ENCODE measurements at places on chromosomes 6 and 20. TPM values are rescaled to one million over a fixed set of nuclear protein-coding genes. Genes with fewer than 3 reads are reported as not detected.

GPR63 gene
- 1.3 TPM for total RNA-seq

GRCh38 chr6:77686931-77687330 is 34.1 kb downstream of the MEI4 start:
- no peak for DNase-seq

MAS1 gene
- total RNA-seq: not detected

GRCh38 chr6:137775720-137776119 is 91.3 kb upstream of the TNFAIP3 start:
- DNase-seq: no peak

- peak; percentile 75 for DNase-seq
Observed at GRCh38 chr6:27145731-27146455, 101.6 kb upstream of the PRSS16 start.

- DNase-seq: no peak
Observed at GRCh38 chr6:71157345-71157744, 131.3 kb upstream of the OGFRL1 start.

- peak; percentile 1 for DNase-seq
Observed at GRCh38 chr20:22974354-22974753, 60.8 kb upstream of the SSTR4 start.

- DNase-seq: peak; percentile 23
Observed at GRCh38 chr6:170147056-170147787, 143.7 kb downstream of the DLL1 start.

GRCh38 chr20:18734525-18735189 is 78.9 kb upstream of the SCP2D1 start:
- DNase-seq: no peak

GRCh38 chr20:18995455-18995854 is 181.9 kb downstream of the SCP2D1 start:
- DNase-seq: no peak

DNA sequence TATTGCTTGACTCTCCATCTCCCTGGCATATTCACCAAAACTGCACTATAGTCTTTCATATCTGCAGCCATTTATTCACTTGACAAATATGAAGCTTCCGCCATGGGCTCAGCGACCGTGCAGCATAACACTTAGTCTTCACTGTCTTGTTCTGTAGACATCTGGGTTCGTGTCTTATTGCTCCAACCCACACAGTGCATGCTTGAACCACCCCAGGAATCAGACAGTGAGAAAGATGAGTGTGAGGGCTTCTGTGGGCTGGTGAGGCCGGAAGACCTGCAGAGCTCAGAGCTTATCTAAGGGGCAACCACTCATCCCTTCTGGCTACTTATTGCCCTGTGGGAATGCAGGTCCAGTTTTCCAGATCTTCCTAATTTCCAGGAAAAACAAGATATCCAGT is 19.9 kb upstream of the FAM50B start:
- DNase-seq: no peak

DNA sequence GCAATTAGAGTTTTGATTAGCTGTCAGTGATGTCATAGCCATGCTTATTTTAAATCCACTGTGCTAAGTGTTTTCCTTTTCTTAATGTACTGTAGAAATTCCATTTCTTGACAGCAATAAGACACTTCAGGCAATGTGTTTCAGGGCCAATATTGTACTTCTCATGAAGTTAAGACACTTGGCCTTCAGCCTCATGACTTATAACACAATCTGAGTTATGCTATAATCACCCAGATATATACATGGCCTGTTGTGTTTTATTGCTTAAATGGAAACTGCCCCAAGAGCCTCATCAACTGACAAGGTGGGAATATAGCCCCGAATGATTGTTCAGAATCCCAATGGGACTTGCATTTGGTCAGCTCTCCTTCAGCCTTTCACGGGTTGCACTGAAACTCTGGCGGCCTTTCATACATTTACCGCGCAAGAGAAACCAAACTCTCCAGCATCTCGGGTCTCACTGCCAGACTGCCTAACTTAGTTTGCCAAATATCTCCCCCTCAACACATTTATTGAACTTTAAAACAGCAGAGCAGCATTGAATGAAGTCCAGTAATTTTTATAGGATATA is 44.2 kb upstream of the TBX18 start:
- no peak for DNase-seq

- no peak for DNase-seq
Observed at GRCh38 chr6:24595910-24596525, 50.0 kb downstream of the KIAA0319 start.

DNA sequence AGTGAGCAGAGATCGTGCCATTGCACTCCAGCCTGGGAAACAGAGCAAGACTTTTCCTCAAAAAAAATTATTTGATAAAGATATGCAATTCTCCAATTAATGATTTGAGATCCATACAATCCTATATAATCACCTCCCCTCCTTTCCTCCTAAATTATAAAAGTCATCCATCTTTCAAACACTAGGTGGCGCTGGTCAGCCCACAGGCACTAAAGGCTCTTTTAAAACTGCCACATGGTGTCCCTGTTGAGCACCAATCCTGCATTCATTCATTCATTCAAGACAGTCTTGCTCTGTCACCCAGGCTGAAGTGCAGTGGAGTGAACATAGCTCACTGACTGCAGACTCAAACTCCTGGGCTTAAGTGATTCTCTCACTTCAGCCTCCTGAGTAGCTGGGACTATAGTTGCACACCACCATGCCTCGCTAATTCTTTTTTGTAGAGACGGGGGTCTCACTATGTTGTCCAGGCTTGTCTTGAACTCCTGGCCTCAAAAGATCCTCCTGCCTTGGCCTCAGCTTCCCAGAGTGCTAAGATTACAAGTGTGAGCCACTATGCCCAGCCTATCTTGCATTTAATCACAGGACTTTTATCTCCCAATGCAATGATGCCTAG is 58.7 kb upstream of the SLC2A12 start:
- peak; percentile 43 for DNase-seq

LINC00237 gene
- total RNA-seq: not detected

HRH3 gene
- total RNA-seq: not detected

DNA sequence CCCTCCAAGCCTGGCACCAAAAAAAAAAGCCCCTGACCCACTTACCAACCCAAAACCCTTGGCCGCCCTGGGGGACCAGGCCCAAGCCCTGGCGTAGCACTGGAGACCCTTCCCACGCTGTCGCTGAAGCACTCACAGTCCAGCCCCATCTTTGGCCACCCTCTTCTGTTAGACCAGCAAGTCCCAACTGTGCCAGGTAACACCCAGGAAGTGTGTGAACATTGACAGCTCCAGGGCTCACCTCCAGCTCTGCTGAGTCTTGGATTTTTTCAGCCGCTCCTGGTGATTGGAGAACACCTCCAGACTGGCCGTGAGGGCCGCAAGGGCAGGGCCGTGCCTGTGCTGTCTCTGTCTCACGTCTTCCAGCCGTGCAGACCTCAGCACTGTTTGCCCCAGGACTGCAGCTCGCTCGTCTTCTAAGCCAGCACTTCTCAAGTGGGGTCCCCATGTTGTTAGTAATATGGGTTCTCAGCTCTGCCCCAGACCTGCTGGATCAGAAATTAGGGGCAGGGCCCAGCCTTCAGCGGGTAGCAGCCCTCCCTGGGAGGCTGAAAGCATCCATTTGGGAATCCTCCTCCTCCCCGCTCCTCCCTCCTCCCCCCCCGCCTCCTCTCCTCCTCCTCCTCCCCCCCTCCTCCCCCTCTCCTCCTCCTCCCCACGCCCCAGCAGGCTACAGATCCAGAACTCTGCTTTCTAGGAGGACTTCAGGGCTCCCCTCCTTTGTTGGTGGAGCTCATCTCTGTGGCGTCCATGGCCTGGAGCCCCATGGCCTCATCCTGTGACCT is 18.1 kb downstream of the NPEPL1 start:
- no peak for DNase-seq

TSHZ2 gene
- not detected for total RNA-seq

RGS17 gene
- 0.78 TPM for total RNA-seq

- no peak for DNase-seq
Observed at GRCh38 chr20:48841196-48841874, 13.5 kb upstream of the PREX1 start.

GRCh38 chr20:20788308-20788707 is 75.9 kb upstream of the RALGAPA2 start:
- no peak for DNase-seq

GRCh38 chr20:60294632-60295031 is 336.4 kb downstream of the CDH26 start:
- DNase-seq: no peak

- no peak for DNase-seq
Observed at GRCh38 chr6:147381712-147382111, 126.8 kb upstream of the SAMD5 start.

BMP5 gene
- total RNA-seq: not detected

OOEP gene
- total RNA-seq: 7.0 TPM

- DNase-seq: peak; percentile 29
Observed at GRCh38 chr6:157659536-157660271, 163.3 kb upstream of the SNX9 start.

DDRGK1 gene
- total RNA-seq: 36.3 TPM

DNA sequence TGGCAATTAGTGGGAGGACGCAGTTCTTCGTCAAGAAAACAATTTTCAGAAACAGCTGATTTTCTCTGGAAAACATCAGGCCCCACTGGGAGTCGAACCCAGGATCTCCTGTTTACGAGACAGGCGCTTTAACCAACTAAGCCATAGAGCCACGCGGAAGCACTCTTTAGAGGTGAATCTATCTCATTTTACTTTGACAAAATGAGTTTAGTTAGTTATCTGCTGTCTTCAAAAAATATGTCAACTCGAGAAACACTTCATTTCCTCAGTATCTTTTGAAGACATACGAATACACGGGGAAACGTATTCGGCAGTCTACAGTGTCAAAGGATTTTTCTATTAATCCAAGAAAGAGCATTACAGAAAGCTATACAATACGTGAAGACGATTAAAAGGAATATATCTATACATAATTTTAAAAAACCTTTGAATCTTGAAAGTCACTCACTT is 26.7 kb downstream of the GPX6 start:
- no peak for DNase-seq

DNA sequence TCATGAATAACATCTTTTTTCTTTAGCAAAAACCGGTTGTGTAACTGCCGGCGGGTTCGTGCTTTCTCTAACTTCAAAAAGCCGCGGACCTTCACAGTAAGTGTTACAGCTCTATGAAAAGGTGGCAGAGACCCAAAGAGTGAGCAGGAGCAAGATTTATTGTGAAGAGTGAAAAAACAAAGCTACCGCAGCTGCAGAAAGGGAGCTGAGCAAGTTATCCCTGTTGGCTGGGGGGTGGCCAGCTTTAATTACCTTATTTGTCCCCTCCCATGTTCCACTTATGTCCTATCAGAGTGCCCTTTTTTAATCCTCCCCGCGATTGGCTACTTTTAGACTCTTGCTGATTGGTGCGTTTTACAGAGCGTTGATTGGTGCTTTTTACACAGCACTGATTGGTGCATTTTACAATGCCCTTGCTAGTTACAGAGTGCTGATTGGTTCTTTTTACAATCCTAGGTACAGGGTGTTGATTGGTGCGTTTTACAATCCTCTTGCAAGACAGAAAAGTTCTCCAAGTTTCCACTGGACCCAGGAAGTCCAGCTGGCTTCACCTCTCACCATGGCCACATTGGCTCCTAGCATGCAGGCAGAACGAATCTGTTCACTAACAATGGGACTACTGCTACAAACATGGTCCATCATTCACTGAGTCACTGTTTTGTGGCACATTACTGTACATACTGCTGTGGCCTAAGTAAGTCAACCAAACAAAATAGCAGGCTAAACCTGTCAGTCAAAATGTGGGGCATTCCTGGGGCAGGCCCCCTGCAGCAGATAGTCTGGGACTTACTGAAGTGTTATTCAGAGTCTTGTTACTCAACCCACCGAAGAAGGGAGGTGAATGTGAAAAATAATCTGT is 52.8 kb downstream of the MYLIP start:
- DNase-seq: no peak

GRCh38 chr6:134584847-134585516 is 267.1 kb upstream of the SGK1 start:
- DNase-seq: no peak

CRYBG1 gene
- total RNA-seq: 45.4 TPM

SYNE1 gene
- total RNA-seq: 28.1 TPM
